ENCODE measurements at places on chromosomes 5 and 9.

GRCh38 chr5:124962735-124963134 is 216.3 kb upstream of the ZNF608 start:
- no peak for DNase-seq

GRCh38 chr5:14061106-14061505 is 82.0 kb upstream of the TRIO start:
- no peak for DNase-seq

DNA sequence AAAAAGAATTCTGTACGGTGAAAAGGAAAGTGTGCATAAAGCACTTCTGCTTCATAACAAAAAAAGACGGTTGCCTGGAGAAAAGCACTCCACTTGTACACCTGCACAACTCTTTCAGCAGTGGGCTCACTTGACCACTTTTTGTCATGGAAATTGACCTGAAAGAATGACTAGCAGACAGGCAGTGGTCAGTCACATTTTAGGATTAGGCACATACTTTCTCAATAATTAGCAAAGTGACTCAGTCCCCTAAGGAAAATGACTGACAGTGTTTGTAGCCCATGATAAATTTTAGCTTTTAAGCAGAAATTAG is 169.3 kb downstream of the FANCC start:
- DNase-seq: no peak

GRCh38 chr5:74938250-74938933 is 72.2 kb upstream of the FAM169A start:
- DNase-seq: no peak

DNA sequence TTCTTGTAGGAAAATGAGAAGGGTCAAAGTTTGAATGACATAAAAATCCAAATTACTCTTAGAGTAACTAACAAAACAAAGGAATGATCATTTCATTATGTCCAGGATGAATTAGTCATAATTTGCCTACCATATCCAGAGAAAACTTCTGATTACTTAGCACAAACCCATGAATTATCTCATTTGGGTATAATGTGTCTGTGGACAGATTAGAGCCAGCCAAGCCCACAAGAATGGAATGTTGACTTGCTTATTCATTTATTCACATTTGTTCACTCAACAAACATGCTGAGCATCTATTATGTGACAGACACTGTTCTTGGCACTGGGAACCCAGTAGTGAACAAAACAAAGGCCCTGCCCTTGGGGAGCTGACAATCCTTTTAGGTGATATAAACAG is 87.4 kb downstream of the APBA1 start:
- DNase-seq: no peak

- no peak for DNase-seq
Measured at GRCh38 chr9:72029986-72030385, 30.4 kb downstream of the C9orf57 start.

GRCh38 chr5:39709032-39709431 is 284.3 kb upstream of the DAB2 start:
- no peak for DNase-seq

DNA sequence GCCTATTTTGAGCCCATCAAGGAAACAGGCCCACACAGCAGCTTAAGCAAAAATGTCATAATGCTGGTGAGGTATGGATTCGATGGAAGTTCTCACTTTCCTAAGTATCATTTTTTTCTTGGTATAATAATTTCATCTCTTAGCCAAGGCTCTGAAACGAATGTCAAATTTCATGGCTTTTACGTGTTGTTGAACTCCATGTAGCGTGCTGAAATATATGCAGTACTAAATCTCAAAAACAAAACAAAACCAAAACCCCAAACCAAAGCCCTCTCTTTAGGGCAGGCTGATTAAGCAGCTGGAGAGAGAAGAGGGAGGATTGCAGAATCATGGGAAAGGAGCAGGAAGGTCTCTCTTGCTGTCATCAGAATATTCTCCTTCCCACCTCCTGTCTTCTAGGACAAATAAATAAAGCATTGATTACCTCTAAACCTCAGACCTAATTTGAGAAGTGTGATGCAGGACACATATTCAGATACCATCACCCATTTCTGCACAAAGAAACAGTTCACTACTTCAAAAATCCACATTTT is 58.3 kb downstream of the TMEM174 start:
- no peak for DNase-seq

DNA sequence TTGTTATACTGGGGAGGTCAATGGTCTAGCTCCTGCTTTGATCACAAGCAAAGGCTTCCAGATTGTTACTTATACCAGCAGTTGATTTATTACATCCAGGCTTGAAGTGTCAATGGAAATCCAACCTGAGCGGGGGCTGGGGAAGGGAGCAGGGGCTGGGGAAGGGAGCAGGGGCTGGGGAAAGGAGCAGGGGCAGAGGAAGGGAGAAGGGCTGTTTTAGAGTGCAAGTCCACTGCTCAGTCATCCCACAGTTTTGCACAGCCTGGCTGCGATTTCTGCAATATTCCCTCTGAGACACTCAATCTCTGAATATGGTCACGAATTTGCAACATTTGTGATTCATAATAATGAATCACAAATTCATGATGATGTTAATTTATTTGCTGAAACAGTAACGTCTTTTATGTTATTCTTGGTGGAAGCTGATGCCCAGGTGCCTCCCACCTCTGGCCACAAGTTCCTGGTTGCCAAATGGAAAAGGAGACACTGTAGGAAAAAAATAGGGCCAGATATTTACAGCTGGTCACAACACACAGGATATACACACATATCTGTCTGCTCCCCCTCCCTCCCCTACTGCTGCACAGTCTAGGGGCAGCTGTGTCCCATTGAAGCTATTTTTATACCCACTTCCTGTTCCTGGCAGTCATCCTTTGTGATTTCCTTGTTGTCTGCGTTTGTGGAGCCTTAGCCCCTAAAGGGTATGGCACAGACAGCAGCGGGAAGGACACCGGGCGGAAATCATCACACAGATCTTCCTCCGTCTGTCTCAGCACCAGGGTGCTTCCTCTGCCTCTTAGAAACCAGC is 325.1 kb downstream of the GADD45G start:
- DNase-seq: no peak

DNA sequence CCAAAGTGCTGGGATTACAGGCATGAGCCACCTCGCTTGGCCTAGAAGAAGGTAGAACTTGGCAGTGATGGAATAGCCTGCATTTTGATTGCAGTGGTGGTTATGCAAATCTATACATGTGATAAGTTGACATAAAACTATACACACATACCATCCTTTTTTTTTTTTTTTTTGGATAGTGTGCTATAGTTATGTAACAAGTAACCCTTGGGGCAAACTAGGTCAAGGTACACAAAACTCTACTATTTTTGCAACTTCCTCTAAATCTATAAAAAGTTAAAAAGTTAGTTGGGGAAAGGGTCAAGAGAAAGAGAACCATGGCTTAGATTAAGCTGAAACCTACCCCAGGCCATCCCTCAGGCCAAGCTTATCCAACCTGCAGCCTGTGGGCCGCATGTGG is 11.1 kb downstream of the TRIM14 start:
- no peak for DNase-seq

- DNase-seq: no peak
Measured at GRCh38 chr9:98977813-98978212, 34.1 kb downstream of the COL15A1 start.

GRCh38 chr9:33265211-33265865 is 489 bp downstream of the CHMP5 start:
- DNase-seq: no peak

DNA sequence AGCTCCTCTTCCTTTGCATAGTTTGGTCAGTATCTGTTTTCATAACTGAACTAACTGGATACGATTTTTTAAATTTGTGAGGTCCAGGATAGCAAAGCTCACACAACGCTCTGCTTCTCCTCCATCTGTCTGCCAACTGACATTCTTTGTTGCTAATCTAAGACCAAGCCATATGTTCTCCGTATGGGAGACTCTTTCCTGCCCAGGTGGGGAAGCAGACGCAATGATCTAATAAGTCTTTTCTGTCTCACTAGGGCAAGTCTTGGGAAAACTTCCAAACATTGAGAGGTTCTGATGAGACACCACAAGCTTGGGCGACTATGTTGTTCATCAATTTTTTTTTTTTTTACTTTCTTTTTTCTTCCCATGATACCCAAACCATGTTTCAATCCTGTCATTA is 558.5 kb downstream of the EFNA5 start:
- no peak for DNase-seq

DNA sequence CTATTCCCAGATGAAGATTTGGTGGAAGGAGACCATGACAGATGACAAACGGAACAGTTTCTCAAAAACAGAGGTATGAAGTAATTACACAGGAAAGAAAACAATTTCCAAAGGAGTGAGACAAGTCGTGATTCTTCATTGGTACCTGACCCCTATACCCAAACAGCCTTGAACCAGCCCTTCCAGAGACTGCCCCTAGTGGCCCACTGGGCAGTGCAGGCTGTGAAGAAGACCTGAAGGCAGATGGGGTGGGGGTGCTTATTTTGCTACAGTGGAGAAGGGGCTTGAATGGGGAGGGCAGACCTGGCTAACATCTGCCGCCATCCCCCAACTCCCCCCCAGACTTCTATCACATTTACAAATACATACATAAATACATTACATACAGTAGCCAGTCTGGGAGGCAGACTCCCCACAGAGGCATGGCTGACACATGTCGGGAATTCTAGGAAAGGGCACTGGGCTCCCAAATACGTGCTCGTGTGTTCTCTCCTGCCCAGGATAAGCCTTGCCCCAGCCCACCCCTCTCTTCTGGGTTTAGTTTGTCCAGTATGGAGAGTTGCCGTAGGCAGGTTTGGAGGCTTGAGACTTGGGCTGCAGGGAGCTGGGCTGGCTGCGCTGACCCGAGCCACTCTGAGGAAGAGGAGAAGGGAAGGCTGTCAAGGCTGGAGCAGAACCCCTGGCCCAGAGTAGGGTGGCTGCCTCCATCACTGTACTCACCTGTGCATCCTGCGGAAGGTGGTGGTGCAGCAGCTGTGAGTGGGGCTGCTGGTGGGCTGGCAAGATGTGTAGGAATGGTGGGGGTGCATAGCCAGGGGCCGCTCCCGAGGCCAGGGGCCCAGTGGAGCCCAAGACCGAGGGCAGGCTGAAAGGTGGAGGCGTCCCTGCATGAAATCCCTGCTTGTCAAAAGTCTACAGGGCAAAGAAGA is 105.3 kb downstream of the UBE2R2 start:
- DNase-seq: no peak

GRCh38 chr9:38107811-38108304 is 38.8 kb upstream of the SHB start:
- no peak for DNase-seq

DNA sequence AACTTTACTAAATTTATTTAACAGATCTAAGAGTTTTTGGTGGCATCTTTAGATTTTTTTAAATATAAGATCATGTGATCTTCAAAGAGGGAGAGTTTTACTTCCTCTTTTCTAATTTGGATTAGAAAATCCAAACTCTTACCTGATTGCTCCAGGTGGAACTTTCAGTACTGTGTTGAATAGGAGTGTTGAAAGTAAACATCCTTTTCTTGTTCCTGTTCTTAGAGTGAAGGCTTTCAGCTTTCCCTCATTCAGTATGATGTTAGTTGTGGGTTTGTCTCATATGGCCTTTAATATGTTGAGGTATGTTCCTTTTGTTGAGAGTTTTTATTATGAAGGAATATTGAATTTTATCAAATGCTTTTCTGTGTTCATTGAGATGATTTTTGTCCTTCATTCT is 650.0 kb upstream of the SGCD start:
- DNase-seq: no peak

- no peak for DNase-seq
Measured at GRCh38 chr9:99809586-99810319, 11.9 kb upstream of the NR4A3 start.

DNA sequence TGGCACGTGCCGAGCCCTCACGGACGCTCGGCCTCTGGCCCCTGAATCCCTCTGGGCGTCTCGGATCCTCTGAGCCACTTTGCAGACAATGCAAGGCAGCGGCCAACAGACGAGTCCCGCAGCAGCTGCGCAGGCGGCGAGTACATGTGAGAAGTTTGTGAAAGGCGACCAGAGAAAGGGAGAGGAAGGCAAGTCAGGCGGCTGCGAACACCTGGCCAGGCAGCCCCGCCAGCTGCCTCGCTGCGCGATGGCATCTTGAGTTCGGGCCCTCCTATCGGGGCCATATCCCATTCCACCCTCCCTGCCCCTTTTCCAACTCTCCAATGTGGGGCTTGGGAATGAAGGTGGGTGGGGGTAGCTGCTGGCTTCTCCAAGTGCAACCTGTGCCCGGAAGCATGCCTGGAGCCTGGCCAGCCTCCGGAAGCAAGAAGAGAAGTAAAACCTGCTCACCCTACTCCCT is 4.5 kb upstream of the POU4F3 start:
- DNase-seq: no peak

GRCh38 chr9:70811638-70812037 is 309.8 kb downstream of the TRPM3 start:
- no peak for DNase-seq

- DNase-seq: no peak
Measured at GRCh38 chr5:58135571-58136335, 324.1 kb downstream of the PLK2 start.

GRCh38 chr9:79756414-79756813 is 184.6 kb downstream of the TLE4 start:
- DNase-seq: no peak

- DNase-seq: no peak
Measured at GRCh38 chr5:83777856-83778255, 57.2 kb upstream of the HAPLN1 start.

- no peak for DNase-seq
Measured at GRCh38 chr5:92687821-92688722, 892.9 kb downstream of the NR2F1-AS1 start.

- no peak for DNase-seq
Measured at GRCh38 chr9:7546261-7546660, 253.3 kb downstream of the DMAC1 start.

- no peak for DNase-seq
Measured at GRCh38 chr5:103232393-103232999, 26.1 kb upstream of the MACIR start.

DNA sequence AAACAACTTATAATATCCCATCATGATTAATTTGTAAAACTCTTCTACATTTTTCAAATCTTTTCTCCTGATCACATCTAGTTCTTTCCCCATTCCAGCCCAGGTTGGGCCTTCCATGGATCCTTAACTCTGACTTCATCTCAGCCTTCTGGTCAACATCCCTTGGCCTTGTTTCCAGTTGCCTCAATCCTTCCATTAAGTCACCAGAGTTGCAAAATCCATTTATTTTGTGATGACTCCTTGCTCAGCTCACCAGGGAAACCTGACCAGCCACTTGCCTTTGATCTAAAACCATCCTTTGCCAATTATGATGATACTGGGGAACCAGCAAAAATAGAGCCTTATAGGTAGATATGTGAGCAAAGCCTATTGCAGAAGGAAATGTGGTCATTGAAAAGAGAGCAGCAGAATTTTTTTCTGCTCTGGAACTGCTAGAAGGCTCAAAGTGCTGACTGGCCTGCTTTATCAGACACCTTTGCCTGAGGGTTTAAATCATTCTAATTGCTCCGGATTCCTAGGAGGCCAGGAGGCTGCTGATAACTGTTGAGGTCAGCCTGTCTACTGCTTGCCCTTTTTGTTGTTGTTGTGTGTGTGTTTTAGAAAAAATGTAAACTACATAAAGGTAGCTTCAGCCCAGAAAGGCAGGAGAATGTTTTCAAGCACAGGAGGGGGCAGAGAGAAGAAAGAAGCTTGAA is 512.2 kb upstream of the GRIA1 start:
- DNase-seq: no peak
